ENCODE measurements at places on chromosomes 3 and 15. TPM values are rescaled to one million over a fixed set of nuclear protein-coding genes. Genes with fewer than 3 reads are reported as not detected.

GRCh38 chr3:29898171-29898965, 617.5 kb downstream of the RBMS3 start:
- DNase-seq = no peak

DNA sequence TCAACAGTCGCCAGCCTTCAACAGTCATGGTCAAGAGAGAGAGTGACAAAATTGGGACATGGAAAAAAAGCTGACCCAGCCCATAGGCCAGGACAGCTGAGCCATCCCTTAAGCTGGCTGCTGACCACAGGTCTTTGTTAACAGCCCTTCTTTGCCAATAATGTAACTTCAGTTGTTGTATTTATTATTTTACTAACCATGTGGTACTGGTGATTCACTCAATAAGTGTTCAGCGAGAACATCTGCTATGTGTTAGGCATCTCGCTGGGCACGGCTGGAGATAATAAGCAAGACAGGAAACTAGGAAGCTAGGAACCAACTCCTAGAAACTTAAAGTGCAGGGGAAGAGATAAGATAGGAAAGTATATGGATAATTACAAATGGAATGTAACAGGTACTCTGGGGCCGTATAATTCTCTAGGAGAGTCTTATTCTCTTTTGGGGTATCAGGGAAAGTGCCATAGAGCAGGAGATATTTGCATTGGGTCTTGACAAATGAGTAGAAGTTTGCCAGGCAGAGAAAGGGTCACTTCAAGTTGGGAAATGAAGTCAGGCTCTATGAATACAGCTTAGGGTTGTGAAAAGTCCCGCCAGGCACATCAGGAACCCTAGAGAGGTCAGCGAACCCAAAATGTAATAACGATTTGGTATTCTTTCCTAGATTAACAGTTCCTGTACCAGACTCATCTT, 84.0 kb upstream of the TRA2B start:
- DNase-seq = no peak

DNA sequence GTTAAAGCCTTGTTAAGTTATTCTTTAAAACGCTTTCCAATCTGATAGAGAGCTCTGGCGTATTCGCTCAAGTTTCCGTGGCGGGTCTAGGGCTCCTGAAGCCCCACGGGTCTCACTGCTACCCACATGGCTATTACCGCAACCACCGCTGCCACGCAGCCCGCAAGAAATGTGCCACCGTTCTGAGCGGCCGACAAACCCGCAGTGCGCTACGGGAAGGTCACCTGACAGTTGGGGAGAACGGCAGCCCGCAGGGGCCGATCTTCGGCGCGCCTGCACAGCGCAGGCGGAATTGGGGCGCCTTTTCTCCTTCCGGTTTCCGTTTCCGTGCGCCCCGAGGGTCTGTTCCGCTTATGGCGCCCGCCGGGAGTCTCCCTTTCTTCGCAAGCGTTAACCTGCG, 76.6 kb upstream of the SNRPN start:
- DNase-seq = no peak

GRCh38 chr15:69857686-69858391, 239.9 kb downstream of the TLE3 start:
- DNase-seq = no peak

DNA sequence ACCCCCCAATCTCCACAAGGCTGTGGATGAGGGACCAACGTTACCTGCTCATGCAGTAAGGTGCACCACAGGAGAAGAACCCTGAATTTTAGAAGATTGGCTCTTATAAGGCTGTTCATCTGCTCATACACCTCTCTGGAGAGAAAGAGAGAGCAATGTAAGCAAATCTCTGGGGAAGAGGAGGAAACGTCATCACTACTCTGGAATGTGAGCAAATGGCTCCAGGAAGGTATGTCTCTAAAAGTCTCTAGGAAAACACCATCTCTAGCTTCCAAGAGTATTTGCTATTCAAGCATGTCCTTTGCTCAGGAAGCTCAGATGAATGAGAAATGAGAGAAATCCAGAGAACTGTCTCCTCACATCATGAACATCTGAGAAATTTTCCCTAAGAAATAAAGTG, 235.4 kb downstream of the TBL1XR1 start:
- no peak for DNase-seq

- peak; percentile 58 for DNase-seq
Observed at GRCh38 chr3:157129803-157130466, 30.0 kb downstream of the CCNL1 start.

GRCh38 chr15:57922776-57923175, 142.7 kb downstream of the ALDH1A2 start:
- DNase-seq = no peak

DNA sequence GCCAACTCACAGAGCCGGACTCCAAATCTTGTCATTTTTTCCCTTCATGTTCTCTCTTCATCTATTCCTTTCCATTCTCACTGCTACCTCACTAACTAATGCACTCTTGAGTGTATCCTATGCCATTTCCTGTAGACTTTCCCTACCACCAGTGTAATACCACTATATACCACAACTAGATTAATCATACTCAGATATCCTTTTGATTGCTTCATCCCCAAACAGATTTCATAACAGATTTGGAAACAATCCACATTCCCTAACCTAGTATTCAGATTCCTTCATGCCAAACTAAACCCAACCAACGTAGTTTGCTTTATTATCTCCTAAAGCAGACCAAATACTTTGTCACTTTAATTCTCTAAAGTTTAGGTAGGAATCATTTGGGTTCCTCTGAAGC, 2.6 kb upstream of the PLOD2 start:
- DNase-seq = no peak

GRCh38 chr3:67947808-67948508, 293.5 kb upstream of the SUCLG2 start:
- DNase-seq = peak; percentile 58

GRCh38 chr15:85329561-85330422, 50.6 kb upstream of the AKAP13 start:
- no peak for DNase-seq

- DNase-seq = no peak
Observed at GRCh38 chr3:4091786-4092185, 211.4 kb upstream of the SETMAR start.

- no peak for DNase-seq
Observed at GRCh38 chr15:85389772-85390171, 9.4 kb downstream of the AKAP13 start.

DNA sequence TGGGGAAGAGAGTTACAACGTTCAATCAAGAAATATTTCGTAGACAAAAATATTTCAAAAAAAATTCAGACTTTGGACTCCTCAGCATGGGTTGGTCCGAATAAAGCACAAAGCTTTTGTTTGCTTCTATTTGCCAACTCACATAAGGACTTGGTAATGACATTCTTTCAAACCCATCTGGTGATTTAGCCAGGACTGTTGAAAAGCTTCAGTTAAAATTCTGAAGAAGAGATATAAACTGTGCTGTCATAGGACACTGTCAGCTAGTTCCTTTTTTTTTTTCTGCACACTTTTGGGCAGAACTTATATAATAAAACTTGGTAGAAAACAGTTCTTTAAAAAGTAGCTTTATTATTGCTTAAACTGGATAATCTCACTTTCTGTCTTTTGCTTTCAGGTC, 660.8 kb upstream of the SGO1 start:
- peak; percentile 9 for DNase-seq

Gene TBC1D2B
- 18.3 TPM for total RNA-seq

Gene ARHGEF26
- total RNA-seq = 20.8 TPM

Gene ACKR4
- not detected for total RNA-seq

Gene ANKRD34C
- not detected for total RNA-seq

Gene SPTSSB
- total RNA-seq = 51.6 TPM

Gene COMMD4
- 93.9 TPM for total RNA-seq

Gene TMC3
- not detected for total RNA-seq

Gene CLEC3B
- 1.1 TPM for total RNA-seq

Gene MITF
- total RNA-seq = 4.3 TPM

Gene SLC12A1
- total RNA-seq = not detected

Gene SERPINI2
- not detected for total RNA-seq

Data from Caco-2 (cell line).